ENCODE measurements at places on chromosomes 13 and 19.

DNA sequence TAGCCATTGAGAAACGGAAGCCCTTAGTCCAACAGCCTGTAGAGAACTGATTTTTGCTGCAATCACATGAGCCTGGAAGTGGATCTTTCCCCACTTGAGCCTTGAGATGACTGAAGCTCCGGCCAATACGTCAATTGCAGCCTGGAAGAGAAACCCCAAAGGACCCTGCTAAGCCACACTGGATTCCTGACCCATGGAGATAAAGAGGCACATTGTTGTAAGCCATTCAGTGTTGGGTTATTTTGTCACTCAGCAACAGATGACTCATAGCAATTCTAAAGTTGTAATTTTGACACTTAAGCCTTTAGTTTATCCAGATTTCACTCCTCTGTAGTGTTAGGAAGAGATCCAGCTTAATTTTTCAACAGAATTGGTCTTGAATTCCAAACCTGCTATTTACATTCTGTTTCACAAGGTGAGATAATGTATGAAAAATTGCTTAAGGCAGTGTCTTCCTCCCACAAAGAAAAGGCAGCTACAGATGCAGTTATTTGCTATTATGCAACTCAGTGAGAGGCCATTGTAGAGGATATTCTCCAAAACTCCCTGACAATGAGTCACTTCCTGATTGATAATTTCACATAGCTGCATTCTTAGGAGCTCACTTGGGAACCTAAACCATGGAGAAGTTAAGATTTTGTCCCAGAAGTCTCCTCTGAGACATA is 59.4 kb upstream of the TSHZ3 start:
- DNase-seq: no peak

- DNase-seq: no peak
Measured at GRCh38 chr13:41939398-41939797, 21.5 kb downstream of the VWA8 start.

DNA sequence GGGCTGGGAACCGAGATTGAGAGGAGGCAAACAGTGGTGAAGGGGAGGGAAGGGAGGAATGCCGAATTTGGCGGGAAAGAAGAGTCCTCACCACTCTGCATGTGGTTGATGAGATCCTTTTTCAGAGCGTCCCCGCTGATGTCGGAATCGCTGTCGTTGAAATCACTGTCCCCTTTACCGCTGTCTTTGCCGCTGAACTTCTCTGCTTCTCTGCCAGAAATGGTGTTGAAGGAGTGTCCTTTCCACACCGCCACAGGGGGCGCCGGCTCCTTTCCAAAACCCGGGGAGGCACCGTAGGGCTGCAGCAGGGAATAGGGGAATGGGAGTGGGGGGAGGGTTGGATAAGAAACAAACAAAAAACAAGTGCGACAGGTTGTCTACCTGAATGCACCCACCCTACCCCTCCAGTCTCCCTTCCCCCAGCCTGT is 3.1 kb downstream of the PCDH8 start:
- no peak for DNase-seq

DNA sequence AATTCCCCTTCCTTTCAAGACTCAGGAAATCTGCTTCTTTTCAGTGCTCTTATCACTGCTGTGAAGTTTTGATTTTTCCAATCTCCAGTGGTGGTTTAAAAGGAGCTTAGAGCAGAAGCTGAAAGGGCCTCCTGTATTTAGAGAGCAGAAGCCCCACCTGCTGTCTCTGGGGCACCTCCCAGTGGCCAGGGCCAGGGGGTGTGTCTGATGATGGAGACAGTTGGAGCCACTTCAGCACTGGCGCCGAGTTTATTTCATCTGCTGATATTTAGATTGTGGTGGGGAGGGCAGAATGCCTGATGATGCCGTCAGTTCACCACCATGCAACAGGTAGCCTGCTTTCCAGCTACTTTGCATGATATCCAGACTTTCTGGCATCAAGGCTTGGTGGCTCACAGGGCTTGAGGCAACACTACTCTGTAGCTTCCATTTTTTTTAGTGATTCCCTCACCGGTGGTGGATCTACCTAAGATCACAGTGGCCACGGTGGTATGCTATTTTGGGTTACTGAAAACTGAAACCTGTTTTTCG is 371.9 kb downstream of the KCNRG start:
- no peak for DNase-seq

- no peak for DNase-seq
Measured at GRCh38 chr13:66212511-66212910, 1017.6 kb downstream of the PCDH9 start.

GRCh38 chr19:4536798-4537197 is 1.8 kb upstream of the PLIN5 start:
- no peak for DNase-seq

- DNase-seq: no peak
Measured at GRCh38 chr13:25702386-25702785, 330.6 kb downstream of the ATP8A2 start.

DNA sequence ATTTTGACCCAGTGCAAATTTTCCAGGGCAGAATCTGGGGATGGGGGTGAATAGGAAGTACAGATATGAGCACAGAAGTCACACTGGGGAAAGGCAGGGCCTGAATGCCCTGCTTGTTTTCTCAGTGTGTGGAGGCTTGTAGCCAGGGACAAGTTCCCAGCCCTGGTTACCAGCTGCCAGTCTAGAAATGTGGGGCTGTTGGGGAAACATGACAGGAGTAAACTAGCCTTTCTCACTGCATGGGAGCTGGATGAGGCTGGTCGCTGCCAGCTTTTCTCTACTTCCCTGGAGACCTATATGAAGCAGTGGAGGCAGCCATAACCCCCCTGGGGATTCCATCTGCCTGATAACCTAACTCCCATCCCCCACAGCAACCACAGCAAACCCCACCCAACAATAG is 2267.7 kb downstream of the PCDH9 start:
- DNase-seq: no peak

DNA sequence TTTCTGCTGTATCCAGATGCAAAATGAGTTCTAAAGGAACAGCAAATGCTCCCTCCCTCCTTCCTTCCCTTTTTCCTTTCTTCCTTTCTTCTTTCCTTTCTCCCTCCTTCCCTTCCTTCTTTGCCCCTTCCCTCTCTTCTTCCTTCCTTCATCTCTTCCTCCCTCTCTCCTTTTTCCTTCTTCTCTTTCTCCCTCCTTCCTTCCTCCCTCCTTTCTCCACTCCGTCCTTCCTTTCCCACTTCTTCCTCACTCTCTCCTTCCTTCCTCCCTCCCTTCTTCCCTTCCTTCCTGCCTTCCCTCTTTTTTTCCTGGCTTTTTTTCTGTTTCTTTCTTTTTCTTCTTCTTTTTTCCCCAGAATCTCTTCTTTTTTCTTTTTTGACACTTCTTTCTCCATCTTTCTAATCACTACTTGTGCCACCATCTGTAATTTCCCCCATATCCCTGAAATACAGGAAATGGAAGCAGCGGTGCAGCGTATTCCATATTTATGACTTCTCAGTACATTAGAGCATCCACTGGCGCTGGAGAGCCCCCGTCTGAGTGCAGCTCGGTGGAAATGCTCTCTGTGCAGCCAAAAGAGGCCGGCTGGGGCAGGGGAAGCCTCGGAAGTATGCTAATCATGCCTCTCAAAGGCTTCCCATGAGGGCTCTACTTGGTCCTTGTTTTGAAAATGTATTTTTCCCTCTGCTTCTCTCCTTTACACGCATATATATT is 275.6 kb downstream of the TSHZ3 start:
- no peak for DNase-seq

GRCh38 chr13:27772651-27773425 is 19.4 kb upstream of the GSX1 start:
- DNase-seq: no peak

DNA sequence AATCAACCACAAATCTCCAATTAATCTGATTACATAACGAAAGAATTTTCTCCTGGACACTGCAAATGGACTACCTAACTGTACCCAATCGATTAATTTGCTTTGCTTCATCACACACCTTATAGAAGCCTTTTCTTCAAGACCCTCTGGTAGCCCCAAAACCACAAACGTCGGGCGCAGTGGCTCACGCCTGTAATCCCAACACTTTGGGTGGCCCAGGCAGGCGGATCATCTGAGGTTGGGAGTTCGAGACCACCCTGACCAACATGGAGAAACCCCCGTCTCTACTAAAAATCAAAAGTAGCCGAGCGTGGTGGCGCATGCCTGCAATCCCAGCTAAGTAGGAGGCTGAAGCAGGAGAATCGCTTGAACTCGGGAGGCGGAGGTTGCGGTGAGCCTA is 42.9 kb upstream of the ZNF429 start:
- no peak for DNase-seq

DNA sequence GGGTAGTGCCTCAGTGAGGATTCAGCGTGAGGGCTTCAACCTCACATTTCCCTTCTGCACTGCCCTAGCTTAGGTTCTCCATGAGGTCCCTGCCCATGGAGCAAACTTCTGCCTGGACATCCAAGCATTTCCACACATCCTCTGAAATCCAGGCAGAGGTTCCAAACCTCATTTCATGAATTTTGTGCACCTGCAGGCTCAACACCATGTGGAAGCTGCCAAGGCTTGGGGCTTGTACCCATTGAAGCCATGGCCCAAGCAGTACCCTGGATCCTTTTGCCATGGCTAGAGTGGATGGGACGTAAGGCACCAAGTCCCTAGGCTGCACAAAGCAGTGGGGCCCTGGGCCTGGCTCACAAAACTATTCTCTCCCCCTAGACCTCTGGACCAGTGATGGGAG is 877.1 kb upstream of the KLHL1 start:
- DNase-seq: no peak

GRCh38 chr19:18712981-18713380 is 29.5 kb downstream of the CRTC1 start:
- DNase-seq: no peak

- no peak for DNase-seq
Measured at GRCh38 chr13:111658145-111659100, 338.0 kb downstream of the TEX29 start.

GRCh38 chr13:84249463-84249862 is 367.2 kb upstream of the SLITRK1 start:
- DNase-seq: no peak

DNA sequence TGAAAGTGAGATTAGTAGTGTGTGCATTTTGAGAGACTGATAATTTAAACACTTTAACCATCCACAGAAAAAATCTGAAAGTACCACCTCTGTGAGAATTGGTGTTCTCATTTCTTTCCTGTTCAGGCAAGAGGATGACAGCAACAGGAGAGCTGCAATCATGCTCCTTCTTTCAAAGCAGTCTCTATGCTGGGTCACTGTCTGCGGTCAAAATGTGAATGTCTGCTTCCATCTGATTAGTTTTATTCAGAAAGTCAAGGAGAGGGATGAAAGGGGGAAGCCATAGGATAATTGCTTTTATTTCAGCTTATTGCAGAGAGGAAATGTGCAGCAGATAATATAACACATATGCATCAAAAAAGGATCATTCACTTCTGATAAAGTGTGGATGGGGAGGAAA is 314.0 kb upstream of the GPC6 start:
- DNase-seq: no peak

DNA sequence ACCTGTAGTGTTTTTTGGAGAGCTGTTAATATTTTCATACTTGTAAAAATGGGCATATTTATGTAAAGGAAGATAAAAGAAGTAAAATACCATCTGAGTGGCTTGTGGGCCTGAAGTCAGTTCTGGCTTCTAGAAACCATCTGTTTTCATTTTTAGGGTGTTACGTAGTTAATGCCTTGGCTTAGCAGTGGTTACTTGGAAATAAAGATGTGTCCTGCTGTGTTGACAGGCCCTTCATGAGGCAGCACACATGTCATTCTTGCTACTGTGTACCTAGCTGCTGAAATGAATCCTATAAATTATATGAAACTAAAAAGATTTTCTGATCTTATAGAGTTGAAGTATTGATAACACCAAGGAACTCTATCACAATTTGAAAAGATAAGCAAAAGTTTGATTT is 16.0 kb downstream of the ILF3 start:
- no peak for DNase-seq

DNA sequence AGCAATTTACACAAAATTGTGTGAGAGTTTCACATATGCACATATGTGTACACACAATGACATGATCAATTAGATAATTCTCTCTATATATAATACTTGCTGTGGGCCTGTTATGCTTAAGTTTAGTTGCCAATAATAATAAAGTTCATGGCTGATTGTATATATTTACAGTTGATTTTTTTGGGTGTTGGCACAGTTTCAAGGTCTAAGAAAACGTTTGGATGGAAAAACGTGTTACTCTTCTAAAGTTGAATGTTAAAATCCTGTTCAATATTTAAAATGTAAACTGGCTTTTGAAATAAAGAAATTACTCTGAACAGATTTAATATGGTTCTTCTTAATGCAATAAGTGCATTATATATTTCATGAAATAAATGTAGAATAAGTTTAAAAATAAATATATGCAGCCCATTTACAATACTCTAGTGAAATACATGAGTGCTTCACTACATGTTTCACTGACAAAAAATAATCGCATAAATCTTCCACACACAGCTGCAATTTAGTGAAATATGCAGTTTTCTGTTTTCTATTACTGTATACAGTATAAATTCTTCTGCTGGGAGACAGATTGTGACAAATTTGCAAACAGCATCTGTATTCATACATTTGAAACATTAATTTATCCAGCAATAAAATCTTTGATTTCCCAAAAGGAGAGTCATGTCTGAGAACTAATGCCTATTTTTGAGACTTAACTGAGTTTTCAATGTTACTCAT is 586.9 kb upstream of the KLHL1 start:
- DNase-seq: no peak

GRCh38 chr13:105446197-105446596 is 1089.3 kb downstream of the EFNB2 start:
- no peak for DNase-seq

- DNase-seq: no peak
Measured at GRCh38 chr19:46211201-46211881, 18.2 kb upstream of the IGFL1 start.

GRCh38 chr13:45105895-45106294 is 14.4 kb upstream of the GTF2F2 start:
- DNase-seq: no peak

DNA sequence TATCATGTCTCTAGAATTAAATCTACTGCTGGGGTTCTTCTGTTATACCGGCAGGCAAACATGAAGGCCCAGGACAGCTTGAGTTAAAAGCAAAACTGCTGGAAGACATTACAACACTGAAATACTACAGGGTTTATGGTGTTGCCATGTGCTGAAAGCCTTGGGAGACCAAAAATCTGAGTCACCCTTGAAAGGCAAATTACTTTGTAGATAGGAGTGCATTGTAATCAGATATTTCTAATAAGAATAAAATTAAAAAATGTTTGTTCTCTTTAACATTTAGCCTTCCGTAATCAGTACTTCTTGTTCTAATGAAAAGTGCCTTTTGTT is 181.3 kb downstream of the PCDH9 start:
- no peak for DNase-seq

DNA sequence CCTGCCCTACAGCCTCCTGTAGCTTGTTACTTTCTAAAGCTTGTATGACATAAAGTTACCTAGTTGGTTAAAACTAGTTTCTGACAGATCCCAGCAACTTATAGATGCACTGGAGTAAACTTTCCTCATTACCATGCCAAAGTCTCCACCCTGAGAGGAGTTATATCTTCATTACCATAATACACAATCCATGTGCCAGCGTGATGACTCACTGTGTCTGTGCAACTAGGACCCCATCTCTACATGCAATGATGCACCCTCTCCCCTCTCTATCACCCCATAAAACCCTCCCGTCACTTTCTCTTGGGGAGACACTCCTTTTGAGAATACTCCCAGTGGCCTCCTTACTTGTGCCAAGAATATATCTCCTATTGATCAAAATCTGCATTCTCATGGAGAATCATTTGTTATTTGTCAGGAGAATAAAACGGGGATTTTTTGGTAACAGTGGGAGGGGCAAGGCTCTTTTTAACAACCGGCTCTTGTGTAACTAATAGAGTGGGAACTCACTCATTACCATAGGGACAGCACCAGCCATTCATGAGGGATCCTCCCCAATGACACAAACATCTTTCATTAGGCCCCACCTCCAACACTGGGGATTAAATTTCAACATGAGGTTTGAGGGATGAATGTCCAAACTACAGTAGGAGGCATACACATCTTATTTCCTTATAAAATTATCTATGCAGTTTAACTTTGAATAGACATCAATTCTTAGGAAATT is 235.1 kb upstream of the ATXN8OS start:
- DNase-seq: no peak
